Kasumi-1 (cell line): ENCODE measurements at places on chromosomes 6 and 20.

- DNase-seq, result no peak
Measured at GRCh38 chr20:44644667-44645131, 6.8 kb downstream of the ADA start.

DNA sequence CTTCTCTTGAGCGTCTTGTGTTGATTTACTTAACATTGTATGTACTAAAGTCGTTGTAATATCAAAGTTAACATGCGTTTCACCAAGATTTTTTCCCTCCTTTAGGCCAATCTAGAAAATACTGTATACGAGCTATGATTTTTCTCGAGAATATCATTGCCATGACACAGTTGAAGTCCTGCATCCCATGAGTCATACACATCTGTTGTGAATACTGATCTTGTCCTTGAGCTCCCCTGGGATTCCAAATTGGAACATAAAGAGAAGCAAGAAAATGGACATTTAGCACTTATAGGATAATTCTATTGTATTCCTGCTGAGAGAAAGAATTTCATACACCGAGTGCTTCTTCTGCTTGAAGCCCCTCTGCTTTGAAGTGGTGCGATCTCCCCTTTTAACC is 109.6 kb downstream of the SLC35B3 start:
- DNase-seq, result no peak

GRCh38 chr6:167750956-167751358 is 75.8 kb upstream of the AFDN start:
- DNase-seq, result no peak

GRCh38 chr6:52415333-52415732 is 4.8 kb upstream of the EFHC1 start:
- no peak for DNase-seq

GRCh38 chr6:25277386-25277785 is 1.8 kb upstream of the CARMIL1 start:
- DNase-seq, result no peak

- DNase-seq, result no peak
Measured at GRCh38 chr6:18090349-18090786, 32.1 kb downstream of the NHLRC1 start.

DNA sequence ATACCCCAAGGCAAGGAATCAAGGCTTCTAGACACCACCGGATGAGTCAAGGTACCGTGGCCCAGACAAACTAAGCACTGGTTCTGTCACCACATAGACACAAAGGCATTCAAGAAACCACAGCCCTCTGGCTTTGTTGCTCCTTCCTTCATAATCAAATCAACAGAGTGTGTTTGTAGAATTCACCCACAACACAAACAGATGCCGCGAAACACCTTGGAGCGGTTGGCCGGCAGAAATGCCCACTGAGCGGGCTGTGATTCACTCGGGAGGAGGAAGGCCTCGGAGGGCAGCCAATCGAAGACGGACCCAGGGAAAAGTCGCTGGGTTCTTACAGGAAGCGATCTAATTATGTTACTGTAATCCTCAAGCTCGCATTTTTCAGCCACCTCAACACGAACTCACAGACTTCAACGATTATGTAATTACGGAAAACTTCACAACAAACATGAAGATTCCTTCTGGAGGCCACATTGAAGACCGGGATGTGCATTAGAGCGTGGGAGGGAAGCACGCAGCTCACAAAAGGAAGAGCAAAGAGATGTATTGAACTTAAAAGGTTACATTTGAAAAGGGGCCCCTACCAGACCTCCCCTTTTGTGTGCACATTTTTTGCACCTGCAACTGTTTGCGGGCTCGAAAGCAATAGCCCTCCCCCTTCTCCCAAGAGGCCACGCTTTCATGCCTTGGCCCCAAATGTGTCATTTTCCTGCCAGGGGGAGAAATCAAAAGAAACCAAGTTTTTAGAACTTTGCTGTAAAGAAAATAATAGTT is 184.7 kb upstream of the PREP start:
- no peak for DNase-seq

- DNase-seq, result no peak
Measured at GRCh38 chr6:169993861-169994481, 242.5 kb downstream of the ERMARD start.

DNA sequence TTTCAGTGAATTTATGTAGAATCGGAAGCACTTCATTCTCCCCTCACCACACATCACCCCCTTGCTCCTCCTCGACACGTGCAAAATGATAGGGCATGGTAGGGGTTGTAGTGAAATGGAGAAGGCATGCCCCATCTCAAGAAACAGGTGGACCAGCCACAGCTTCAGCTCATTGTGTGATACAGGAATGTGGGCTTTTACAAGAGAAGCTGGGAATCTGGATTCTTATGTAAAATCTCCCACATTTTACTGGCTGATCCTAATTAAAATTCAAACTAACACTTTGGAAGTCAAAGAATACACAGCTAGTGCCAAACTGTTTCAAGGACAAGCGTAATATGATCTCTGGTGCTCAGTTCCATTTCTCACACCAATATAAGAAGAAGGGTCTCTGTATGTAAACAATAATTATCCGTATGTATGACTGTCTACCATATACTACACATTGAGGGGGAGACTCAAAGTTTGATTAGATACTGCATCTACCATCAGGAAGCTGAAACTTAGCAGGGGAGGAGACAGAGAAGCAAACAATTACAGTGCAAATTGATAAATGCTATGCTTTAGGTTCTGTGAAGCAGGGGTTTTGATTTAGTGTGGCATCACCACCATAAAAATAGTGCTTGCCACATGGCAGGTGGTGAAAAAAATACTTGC is 24.3 kb upstream of the KIAA0408 start:
- no peak for DNase-seq

DNA sequence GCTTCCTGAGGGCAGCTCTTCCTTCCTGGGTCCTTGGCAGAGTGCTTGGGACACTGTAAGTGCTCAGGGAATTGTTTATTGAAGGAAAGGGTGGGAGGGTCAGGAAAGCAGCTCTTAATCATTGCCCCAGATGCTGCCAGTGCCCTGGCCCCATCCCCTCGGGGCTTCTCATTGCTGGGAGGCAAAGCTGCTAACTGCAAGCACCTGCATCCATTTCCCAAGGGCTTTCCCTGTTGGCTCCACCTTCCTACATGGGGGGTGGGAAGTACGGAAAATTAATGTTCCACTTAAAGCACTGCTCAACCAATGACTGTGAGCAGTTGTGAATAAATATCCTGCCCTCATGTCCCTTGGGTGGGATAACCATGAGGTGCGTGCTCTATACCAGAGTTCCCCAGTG is 56.4 kb downstream of the NDUFAF5 start:
- no peak for DNase-seq

GRCh38 chr6:91864911-91865310 is 1278.0 kb upstream of the MAP3K7 start:
- DNase-seq, result no peak

DNA sequence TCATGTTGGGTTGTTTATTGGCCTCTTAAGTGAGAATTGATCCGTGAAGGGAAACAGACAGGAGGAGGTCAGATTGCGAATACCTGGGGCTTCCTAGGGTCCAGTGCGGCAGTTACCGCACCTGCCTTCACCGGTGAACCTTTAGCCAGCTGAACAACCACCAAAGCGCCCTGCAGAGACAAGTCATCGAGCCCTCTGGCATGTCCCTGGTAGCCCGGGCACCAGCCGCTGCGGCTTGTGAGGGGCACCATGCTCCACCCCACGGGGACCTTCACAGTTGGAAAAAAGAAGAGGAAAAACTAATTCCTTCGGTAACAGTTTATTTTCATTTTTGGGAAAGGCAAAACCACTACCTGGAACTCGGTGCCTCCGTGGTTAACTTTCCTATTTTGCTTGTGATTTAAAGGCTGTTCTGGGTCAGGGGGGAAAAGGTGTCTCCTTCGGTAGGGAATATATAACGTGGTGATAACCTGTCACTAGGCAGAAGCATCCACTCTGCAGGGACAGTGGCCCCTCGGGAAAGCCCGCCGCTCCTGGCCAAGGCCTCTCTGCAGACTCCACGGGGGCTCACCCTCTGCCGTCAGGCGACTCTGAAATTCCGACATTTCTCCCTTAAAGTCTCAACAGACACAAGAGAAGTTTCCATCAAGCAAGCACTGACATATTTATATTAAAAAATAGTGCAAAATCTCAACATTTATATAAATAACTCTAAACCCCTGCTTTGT is 30.7 kb upstream of the ZBP1 start:
- no peak for DNase-seq

- DNase-seq, result no peak
Measured at GRCh38 chr20:53917145-53918019, 153.0 kb downstream of the BCAS1 start.

GRCh38 chr6:41341580-41341979 is 6.2 kb downstream of the NCR2 start:
- no peak for DNase-seq

- DNase-seq, result no peak
Measured at GRCh38 chr20:53122853-53123252, 150.7 kb downstream of the TSHZ2 start.

GRCh38 chr6:113318575-113318917 is 538.6 kb upstream of the MARCKS start:
- no peak for DNase-seq

GRCh38 chr6:39090036-39090435 is 24.9 kb downstream of the SAYSD1 start:
- DNase-seq, result peak; percentile 3

DNA sequence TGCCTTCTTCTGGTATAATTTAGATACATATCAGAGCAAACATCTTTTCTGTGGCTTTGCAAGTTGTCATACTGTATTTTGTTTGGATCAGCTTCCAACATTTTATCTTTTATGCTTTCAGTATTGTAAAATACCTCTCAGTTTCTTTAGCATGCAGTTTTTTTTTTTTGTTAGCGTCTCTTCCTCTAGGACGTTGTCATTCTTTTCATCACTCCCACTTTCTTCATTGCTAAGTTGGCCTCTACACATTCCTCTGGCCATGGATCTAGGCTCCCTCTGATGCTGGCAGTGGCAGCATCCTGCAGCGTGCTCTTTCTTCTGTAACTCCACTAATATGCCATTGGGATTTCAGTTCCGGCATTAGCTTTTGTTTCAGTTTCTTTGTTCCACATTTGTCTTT is 21.7 kb downstream of the RPRD1B start:
- no peak for DNase-seq

DNA sequence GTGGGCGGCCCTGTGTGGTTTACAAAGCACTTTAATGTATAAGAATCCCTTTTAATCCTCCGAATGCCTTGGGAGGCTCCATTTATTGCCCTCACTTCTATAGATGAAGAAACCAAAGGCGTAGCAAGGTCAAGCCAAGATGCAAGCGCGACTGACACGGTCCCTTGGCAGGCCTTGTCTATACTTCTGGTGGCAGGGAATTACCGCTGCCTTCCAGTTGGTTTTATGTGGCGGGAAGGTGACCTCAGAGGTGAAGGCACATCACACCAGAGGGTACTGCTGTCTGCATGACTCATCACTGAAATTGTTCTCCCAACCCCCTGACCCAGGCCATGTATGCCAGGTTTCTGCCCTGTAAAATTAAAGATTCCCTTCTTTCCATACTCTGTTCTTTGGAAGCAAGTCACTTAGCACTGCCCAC is 36.1 kb upstream of the NAA20 start:
- no peak for DNase-seq

- peak; percentile 37 for DNase-seq
Measured at GRCh38 chr6:137013738-137014602, 30.8 kb downstream of the IL20RA start.

DNA sequence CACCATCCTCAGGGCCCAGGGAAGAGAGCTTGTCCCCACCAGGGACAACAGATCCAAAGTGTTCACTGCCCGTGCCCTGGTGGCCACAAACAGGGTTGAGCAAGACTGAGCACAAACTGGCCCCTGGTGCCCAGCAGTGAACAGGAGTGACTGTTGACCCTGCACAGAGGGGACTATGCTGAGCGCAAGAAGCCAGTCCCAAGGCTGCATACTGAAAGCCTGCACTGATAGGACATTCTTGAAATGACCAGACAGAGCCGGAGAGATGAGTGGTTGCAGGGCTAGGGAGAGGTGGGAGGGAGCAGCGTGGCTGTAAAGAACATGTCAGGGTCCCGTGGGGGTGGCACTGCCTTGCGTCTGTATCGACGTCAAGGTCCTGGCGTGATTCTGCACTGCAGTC is 2.9 kb upstream of the FNDC11 start:
- DNase-seq, result no peak

- no peak for DNase-seq
Measured at GRCh38 chr6:163536770-163537169, 122.3 kb downstream of the QKI start.

DNA sequence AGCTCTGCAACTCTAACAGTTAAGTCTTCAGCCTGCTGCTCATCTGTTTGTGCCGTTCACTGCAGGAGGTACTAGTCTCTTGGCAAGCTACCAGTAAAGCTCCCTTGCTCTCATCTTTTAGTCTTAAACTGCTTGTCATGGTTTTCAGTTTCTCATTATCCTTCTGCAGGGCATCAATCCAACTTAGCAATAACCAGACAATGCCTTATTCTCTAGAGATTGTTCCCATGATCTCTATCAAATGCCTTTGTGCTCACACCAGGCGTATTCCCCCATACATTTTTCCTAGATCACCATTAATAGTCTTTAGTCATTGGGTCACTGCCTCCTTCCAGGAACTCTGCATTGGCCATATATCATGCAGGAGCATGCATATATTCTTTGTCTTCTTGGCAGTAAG is 171.3 kb downstream of the GRM1 start:
- DNase-seq, result no peak

- DNase-seq, result no peak
Measured at GRCh38 chr6:82348130-82348529, 15.5 kb upstream of the TPBG start.

DNA sequence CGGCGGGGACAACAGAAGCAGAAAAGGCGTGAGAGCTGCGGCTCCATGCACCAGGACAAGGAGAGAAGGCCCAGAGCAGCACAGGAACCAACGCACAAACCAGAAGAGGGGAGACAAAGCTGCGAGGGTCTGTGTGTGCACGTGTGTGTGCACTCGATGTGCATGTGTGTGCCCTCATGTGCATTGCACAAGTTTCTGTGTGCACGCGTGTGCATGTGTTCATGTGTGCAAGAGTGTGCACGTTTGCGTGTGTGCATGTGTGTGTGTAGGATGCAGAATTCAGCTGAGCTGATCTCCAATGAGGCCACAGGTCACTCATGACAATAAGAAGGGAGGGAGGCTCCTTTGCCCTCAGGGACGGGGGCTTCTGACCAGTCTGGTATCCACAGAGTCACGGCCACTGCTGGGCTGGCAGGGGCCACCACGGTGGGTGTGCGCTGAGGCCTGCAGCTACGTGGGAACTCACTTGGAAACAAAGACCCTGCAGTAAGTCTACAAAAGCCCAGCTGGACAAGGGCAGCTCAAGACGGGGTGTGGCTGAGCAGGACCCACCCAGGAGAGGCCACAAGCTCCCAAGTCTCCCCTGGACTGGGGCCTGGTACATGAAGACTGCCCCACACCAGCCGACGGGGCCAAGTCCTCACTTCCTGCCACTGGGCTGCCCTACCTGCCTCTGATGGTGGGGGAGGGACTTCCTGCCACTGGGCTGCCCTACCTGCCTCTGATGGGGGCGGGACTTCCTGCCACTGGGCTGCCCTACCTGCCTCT is 48.1 kb upstream of the CHRNA4 start:
- no peak for DNase-seq

GRCh38 chr6:163751032-163751525 is 336.6 kb downstream of the QKI start:
- DNase-seq, result no peak
